Renal cortex interstitium (tissue), 15 donors: ENCODE measurements at places on chromosomes 11 and 22.

- no peak for DNase-seq
Observed at GRCh38 chr11:116687458-116688201, 85.2 kb downstream of the BUD13 start.

DNA sequence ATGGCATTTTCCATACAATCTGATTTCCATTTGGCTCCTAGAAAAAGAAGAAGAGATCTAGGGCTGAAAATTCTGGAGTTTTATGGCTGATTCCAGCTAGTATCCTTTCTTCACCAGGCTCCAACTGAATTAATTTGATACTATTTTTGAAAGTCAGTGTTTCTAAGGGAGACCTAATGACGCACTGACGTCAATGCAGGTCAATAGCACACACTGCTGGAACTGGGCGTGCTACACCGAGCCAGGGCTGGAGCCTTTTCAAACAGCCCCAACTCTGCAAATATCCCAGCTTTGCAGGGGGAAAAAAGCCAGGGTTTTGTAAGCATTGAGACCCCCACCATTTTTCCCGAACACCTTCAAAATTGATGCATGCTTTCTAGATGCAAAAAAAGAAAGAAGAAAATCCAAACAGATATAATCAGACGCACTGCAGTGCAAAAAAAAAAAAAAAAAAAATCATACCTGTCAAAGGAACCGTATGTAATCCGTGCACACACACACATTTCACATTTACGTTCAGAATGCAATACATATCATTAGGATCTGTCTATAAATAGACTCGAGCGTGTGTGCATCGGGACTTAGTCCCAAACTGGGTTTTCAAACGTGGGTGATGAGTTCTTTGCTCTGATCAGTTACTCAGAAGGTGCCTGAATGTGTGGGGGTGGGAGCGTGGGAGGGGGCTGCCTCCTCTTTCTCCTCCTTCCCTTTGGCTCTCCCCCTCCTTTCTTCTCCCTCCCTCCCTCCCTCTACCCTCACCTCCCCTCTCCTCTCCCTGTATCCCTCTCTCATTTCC is 124.5 kb upstream of the HSD17B12 start:
- no peak for DNase-seq

DNA sequence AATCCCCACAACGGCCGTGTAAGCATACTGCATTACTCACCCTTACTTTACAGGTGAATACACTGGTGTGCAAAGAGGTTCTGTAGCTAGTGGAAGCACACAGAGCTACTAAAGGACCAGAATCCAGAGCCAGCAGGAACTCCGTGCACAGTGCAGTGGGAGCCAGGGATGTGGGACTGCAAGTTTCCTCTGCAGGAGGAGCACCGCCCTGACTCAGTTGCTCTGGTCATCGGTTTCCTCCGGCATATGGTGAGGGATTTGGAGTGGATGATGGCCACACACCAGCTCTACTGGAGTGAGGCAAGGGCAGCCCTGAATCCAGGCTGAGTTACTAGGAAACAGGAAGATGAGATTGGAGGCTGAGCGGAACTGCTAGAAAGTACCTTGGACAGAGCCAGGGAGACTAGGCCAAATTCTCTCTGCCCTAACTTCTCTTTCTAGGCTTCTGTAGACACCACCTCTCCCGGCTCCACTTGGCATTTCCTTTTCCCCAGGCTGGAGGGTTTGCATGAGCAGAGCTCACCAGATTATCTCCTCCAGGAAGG is 18.2 kb upstream of the C22orf42 start:
- DNase-seq: no peak

- DNase-seq: no peak
Observed at GRCh38 chr11:61413496-61413895, 16.3 kb downstream of the CPSF7 start.
